ENCODE measurements at places on chromosomes 2 and 18.

DNA sequence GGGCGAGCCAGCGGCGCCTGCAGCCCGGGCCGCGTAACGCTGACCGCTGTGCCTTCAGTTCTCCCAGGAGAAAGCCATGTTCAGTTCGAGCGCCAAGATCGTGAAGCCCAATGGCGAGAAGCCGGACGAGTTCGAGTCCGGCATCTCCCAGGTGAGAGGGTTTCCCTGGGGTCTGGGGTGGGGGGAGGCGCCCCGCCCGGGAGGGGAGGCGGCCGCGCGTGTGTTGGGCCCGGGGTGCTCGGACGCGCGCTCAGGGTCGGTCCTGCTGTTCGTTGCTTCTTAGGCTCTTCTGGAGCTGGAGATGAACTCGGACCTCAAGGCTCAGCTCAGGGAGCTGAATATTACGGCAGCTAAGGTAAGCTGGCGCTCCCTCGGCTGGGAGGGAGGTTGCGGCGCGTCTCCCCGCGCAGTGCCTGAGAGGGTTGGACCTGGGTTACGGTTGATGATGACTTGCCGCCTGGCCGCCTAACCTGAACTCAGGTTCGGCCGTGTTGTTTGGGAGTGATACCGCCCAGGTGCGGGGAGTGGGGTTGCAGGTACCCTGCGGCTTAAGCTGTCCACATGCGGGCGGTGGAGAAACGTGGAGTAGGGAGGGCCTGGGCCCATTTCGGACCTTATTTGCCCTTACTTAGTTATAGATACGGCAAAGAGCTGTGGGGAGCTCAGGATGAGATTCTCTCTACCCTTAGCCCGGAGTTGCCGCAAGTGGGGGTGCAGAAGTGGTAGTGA lies 638 bp downstream of the RPS7 start:
- no peak for DNase-seq

- DNase-seq = no peak
Measured at GRCh38 chr2:231003186-231003585, 7.3 kb downstream of the SPATA3 start.

GRCh38 chr2:176621350-176621749 lies 352.1 kb downstream of the MTX2 start:
- DNase-seq = no peak

DNA sequence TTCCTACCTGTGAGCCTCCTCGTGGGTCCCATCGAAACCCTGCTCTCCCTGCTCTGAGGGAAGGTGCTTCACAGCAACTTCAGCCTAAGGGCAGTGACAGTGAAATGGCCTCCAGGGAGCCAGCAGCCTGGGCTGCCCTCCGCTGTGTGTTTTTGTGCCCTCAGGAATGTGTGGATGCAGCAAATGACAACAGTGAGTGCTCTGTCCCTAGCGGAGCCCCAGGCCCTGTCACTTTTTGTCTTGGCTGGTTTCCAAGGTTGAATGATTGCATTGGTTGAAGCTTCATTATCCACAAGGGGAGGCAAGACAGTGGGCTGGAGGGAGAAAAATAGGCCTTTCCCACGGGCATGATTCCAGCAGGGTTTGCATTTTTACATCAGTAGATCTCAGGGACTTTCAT lies 42.9 kb downstream of the STON1 start:
- DNase-seq = no peak

DNA sequence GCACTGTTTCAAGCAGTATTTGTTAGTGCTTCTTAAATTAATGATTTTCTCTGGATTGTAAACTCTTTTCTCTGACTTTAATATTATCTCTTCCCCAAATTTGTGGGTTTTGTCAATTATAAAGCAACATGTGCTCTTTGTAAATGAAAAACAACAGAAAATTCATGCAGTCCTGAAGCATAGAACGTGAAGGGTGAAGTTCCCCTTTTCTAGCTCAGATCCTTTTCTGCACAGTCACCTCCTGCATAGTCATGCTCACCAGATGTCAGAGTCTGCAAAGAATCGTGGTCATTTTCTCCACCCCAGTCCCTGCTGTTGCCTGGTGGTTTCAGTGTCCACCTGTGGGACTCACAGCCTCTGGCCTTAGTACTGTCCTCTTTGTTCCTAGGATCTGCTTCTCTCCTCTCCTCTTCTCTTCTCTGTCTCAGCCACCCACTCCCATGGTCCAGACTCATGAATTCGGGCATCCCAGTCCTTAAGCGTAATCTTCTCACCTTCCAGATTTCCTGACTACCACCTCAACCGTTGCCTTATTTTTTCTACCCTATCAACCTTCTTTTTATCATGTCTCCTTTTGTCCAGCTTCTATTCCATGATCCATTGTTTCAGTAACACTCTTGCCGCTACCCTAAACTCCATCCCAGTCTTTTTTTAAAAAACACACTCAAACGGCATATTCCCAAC lies 229.1 kb downstream of the RTP5 start:
- no peak for DNase-seq

GRCh38 chr2:7468955-7469354 lies 551.7 kb downstream of the RNF144A start:
- DNase-seq = no peak

DNA sequence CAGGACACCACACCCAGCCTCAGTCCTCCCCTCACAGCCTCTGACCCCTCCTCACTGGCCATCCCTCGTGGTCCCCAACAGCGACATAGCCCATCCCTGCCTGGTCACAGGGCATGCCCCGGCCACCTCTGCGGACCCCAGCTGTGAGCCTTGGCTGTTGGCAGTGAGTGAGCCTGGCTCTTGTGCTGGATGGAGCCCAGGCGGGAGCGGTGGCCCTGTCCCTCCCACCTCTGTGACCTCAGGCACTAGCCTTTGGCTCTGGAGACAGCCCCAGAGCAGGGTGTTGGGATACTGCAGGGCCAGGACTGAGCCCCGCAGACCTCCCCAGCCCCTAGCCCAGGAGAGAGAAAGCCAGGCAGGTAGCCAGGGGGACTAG lies 7.9 kb downstream of the DES start:
- DNase-seq = no peak

- no peak for DNase-seq
Measured at GRCh38 chr2:207791579-207792243, 22.0 kb upstream of the FZD5 start.
